Osteoblast (primary cell): ENCODE measurements at places on chromosomes 6 and 20.

GRCh38 chr20:57570145-57570850 is 9.4 kb downstream of the PCK1 start:
- H3K27ac ChIP-seq, result no peak overlapping the region
- no peak overlapping the region for H3K4me3 ChIP-seq
- no peaks in the 10 kb centered on the region for H3K4me1 ChIP-seq
- no peaks in the 10 kb centered on the region for H3K36me3 ChIP-seq

DNA sequence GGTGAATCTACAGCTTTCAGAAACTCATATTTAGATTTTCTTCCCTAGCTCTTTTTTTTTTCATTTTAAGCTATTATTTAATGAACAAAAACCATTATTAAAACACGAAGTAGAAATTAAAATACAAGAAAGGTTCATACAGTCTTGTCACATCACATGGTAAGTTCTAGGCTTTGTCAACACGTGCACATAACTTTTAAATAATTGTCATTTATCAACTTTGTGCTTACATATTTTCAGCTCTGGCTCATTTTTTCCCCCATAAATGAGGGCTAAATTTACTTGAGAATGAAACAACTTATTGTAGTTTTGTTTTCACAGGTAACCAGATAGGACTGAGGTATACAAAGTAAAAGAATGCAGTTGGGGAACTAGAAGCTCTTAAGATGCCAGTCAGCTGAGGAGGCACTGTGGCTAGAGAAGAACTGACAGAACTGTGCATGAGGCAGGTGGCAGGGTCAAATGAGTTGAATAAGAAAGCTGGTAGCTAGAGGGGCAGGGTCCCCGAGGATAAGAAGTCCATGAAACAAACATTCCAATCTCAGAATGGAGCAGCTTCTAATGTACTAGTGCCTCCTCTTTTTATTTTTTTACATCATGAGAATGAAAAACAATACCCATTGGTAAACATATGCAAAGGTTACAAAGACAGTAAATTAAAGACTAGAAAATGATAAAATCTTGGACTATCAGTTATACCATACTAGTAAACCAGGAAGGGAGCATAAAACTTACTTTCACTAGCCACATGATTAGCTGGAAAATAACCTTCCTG is 141.5 kb downstream of the MYB start:
- H3K27ac ChIP-seq, result no peak overlapping the region
- H3K36me3 ChIP-seq, result peaks cover 8% of the 10 kb centered on the region
- H3K4me1 ChIP-seq, result no peaks in the 10 kb centered on the region
- no peak overlapping the region for H3K4me3 ChIP-seq

- no peaks in the 10 kb centered on the region for H3K27me3 ChIP-seq
- no peak for DNase-seq
- no peaks in the 10 kb centered on the region for H3K4me1 ChIP-seq
These were observed 69.8 kb downstream of the MYB start for GRCh38 chr6:135250751-135251497.

GRCh38 chr6:39193201-39193791 is 36.0 kb downstream of the KCNK5 start:
- no peaks in the 10 kb centered on the region for H3K4me1 ChIP-seq
- H3K27ac ChIP-seq, result no peak overlapping the region
- no peak overlapping the region for H3K4me3 ChIP-seq
- no peaks in the 10 kb centered on the region for H3K36me3 ChIP-seq
- no peaks in the 10 kb centered on the region for H3K27me3 ChIP-seq

DNA sequence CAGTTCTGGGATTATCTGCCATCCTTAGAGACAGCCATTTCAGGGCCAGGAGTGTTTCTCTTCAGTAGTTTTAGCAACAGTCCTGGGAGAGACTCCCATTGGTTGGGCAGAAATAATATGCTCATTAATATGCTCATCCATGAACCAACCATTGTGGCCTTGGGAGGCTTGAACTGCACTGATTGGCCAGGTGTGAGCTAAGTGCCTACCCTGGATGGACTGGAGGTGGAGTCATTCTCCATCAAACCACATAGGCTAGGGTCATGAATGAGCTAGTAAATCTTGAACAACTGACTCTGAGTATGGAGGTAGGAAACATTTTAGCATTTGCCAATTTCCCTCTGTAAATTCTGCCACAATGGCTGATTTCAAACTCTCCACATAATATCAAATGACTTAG is 70.2 kb upstream of the ZFP64 start:
- no peak for DNase-seq
- no peaks in the 10 kb centered on the region for H3K4me1 ChIP-seq
- H3K4me3 ChIP-seq, result no peak overlapping the region
- H3K36me3 ChIP-seq, result no peaks in the 10 kb centered on the region
- H3K27me3 ChIP-seq, result no peaks in the 10 kb centered on the region
